ENCODE measurements at places on chromosomes 4 and X.

DNA sequence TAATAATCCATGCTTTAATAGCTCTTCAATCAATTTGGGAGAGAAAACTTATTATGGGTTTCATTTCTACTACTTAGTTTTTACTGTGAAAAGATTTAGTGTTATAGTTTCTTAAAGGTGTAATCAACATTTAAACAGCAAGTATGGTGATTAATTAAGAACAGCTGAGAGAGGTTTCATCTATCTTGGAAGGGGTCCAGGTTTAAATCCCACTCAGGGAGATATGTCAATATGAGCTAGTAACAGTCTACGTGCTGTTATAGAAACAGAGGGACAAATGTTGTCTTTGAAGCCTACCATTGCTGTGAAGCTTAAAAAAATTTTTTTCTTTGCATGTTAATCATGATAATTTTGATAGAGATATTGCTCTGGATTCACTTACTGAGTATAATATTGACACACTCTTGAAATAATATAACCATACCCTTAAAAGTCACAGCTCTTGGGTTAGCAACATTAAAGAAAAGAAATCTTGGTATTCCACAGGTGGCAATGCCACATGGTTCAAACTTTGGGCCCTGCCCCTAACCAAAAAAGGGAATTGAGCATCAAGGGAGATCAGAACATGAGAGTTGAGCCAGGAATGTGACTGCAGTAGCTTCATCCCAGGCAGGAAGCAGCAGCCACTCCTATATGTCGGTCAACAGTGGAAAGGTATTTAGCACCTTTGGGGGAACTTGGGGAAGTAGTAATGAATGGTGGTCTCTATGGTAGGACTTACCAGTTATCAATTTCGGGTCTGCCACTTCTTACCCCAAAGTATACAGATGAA, 107.8 kb downstream of the ANK2 start:
- ATAC-seq: no peak

DNA sequence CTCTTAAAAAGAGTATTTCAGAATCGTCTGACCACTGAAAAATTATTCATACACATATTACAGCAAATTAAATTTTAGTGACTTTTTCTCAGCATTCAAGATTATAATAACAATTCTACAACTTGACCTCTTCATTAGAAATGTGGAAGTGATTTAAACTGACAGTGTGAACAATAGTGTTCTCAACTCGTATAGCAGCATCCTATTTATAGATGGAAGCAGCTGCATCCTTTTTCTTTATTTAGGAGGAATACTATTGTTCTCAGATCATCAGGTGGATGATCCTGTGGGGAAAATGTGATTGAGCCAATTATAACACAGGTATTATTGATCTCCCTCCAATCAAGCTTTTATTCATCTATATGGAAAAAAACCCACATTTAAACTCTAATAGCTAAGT, 56.7 kb downstream of the RAPGEF2 start:
- ATAC-seq: no peak

DNA sequence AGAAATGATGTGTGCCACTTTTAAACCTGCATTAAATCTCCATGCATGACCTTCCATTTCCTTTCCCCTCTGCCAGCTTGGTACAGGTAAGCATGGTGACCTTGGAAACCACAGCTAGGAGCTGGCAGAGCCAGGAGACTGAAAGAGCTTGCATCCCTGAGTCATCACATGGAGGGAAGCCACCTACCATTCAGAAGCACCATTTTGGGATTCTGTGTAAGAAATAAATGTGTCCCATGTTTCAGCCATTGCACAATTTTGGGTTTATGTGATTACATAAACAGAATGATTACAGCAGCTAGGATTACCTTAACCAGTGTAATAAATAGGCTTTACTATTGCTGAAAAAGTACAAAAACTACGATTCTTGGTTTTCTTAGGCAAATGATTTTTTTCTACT, 17.3 kb upstream of the CCDC149 start:
- ATAC-seq: peak; percentile 63

DNA sequence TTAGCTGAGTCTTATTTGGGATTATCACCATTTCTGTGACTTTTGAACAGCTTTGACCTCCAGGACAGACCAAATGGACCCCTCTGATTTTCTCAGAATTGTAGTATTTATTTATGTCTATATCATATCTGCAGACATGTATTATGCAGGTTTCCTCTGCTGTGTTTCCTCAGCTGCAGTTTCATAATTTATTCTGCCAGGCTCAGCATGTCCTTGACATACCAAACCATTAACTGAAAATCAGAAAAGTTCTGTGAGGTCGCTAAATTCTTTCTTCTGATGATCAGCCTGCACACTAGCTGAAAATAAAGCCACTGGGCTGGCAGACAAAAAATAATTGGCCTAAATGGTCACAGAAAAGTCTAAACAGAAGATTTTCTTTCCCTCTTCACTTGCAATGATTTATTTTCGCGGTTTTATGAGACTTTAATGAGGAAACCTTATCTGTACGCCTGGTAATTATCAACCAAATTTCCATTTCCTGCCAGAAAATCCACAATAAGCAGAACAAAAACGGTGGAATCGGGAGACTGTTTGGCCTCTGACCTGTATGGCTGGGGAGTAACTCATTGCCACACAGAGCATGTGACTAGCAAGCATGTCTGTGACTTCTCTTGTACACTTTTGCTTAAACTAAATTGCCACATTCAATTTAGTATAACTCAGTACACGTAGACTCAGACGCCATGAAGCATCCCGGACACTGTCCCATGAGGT, 150.9 kb downstream of the ENPP6 start:
- no peak for ATAC-seq

GRCh38 chr4:3700223-3700622, 66.0 kb upstream of the ADRA2C start:
- ATAC-seq: no peak

DNA sequence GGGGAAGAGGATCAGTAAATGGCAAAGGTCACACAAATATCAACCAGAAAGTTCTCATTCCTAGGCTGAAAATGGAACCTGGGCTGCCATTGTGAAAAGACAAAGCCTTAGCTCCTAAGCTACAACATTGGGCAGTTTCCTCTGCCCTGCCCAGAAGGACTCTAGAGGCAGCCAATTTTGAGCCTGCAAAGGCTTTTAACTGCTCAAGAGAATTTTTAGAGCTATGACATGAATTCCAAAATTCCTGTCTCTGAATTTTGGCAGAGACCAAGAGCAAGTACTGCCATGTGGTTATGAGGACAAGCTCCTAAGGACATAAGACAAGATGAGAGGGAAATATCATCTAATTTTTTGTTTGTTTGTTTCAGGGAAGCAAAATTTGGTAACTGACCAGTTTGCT, 29.6 kb upstream of the IGFBP7 start:
- no peak for ATAC-seq

GRCh38 chr4:55348466-55348865, 2.4 kb downstream of the SRD5A3 start:
- ATAC-seq: peak; percentile 12

DNA sequence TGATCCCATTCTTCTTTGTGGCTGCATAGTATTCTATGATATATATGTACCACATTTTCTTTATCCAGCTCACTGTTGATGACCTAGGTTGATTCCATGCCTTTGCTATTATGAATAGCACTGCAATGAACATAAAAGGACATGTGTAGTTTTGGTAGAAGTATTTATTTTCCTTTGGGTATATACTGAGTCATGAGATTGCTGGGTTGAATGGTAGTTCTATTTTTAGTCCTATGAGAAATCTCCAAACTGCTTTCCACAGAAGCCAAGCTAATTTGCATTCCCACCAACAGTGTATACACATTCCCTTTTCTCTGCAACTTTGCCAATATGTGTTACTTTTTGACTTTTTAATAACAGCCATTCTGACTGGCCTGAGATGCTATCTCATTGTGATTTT, 278.3 kb downstream of the PCDH18 start:
- ATAC-seq: no peak

DNA sequence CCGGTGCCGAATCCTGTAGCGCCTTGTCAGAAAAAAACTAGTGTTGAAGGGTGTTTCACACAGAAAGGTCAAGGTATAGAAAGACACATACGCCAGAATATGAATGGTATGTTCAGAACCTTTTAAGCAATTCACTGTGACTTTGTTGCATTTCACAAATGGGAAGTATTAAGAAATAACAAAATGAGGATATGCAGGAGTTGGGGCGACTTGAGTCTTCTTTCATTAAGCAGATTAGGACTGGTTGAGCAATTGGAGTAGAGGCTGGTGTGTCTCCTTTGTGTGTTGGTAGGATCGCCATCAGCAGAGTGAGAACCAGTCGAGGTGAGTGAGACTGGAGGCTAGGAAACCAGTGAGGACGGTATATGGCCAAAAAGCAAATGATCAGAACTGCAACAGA, 1454.5 kb upstream of the TENM3 start:
- no peak for ATAC-seq

- ATAC-seq: no peak
Observed at GRCh38 chr4:112739442-112739841, 102.5 kb downstream of the LARP7 start.

GRCh38 chr4:52836120-52836519, 26.0 kb upstream of the RASL11B start:
- no peak for ATAC-seq

- no peak for ATAC-seq
Observed at GRCh38 chrX:24465532-24465865, 413 bp downstream of the PDK3 start.

DNA sequence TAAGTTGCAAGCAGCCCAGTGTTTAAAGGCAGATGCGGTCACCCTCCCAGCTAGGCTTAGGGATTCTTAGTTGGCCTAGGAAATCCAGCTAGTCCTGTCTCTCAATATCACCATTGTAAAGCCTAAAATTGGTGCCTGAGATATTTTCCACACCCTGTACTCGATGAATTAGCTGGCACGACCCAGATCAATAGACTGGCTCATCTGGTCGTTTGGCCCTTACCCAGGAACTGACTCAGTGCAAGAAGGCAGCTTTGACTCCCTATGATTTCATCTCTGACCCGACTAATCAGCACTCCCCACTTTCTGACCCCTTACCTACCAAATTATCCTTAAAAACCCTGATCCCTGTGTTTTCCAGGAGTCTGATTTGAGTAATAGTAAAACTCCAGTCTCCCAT, 384.9 kb upstream of the SLC7A11 start:
- peak; percentile 66 for ATAC-seq

DNA sequence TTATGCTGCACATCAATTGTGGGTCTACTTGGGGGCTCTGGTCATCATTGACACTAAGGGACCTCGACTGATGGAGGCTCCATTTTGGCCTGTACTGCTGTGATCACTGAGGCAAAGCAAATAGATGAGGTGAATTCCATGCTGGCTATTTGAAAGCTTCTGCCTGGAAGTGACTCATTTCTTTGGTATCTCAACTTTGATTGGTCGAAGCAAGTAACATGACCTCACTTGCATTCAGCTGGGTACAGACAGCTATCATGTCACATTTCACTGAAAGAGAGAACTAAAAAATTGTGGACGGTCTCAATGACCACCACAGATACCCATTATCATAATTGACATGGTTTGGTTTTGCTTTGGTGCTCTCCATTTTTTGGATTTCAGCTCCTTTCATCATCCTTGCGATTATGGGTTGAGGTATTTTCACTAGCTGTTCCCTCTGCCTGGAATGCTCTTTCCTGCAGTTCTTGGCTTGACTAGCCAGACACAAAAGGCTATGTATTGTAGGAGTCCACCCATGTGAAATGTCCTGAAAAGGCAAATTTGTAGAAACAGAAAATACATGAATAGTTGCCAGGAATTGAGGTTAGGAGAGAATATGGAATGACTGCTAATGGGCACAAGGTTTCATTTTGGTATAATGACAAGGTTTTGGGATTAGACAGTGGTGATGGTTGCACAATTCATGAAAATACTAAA, 369.2 kb upstream of the LCORL start:
- no peak for ATAC-seq

GRCh38 chr4:40173470-40173875, 23.4 kb upstream of the RHOH start:
- peak; percentile 15 for ATAC-seq

DNA sequence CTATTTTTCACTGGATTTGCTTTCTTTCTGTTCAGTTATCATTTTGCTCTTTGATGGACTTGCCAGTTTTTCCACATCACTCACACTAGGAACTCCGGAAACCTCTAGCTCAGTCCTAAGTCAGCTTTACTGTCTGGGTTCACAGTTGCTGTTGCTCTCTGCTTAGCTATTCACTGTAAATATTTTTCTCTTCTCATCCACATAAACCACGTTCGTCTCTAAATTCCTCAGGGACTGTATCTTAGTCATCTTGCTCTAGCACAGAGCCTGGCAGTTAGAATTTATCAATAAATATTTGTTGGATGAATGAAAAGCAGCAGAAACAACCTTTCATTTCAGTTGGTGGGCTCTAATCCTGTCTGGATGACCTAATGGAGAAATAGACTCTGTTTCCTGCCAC, 119.4 kb upstream of the DMD start:
- ATAC-seq: no peak

DNA sequence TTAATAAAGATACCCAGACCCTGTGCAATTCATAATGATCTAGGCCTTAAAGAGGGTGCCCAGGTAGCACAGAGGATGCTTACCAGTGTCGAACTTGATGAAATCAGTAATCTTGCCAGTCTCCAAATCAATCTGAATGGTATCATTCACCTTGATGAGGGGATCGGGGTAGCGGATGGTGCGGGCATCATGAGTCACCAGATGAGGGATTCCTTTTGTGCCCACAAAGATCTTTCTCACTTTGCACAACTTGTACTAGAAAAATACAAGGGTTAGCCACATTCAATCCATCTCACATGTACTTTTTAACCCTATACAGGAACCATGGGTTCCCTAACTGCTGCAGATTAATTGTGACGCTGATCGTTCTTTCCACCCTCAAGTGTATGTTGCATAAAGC, 3.3 kb downstream of the RPS4X start:
- no peak for ATAC-seq

DNA sequence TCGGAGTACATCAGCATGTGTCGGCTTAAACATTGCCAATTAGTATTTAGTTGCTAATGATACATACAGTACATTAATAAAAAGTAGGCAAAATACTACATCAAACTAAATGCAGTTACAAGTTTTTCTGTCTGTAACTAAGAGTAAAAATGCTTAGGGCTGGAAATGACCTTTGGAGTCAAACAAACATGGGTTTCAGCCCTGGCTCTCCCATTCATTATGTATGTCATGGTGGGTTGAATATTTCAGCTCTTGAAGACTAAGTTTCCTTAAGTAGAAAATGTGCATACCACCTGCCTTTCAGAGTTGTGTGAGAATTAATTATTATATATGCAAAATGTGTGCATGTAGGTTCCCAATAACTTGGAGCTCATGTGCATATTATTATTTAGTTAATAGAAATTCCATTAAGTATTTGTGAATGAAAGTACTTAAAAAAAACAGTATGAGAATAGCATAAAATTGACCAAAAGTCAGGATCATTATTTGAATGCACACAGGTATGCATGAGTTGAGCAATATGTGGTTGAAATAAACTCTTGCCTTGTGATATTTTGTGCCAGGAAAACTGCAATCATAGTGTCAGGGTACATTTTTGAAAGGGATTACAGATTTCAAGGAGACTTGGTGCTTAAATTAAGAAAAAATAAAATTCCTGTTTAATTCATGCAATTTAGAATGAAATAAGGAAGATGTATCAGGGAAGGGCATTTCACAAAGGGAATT, 2048.7 kb downstream of the PCDH7 start:
- ATAC-seq: no peak

All from esophagus mucosa (tissue), 1 donor.